H4 (cell line): ENCODE measurements at places on chromosomes 13 and 19. TPM values are rescaled to one million over a fixed set of nuclear protein-coding genes. Genes with fewer than 3 reads are reported as not detected.

Gene CRB3
- total RNA-seq = not detected in 2 replicates

Gene NDUFA7
- total RNA-seq = 57.7 and 71.5 TPM in 2 replicates

Gene CEACAM7
- total RNA-seq = not detected in 2 replicates

Gene PSG3
- 0.04 TPM in 1 of 2 replicates, not detected in the other for total RNA-seq

Gene SYCN
- total RNA-seq = not detected in 2 replicates

Gene LGALS14
- total RNA-seq = not detected in 2 replicates

Gene APLP1
- total RNA-seq = 28.7 and 45.8 TPM in 2 replicates
